Occipital lobe (tissue), 3 donors: ENCODE measurements at places on chromosomes 2 and 18.

DNA sequence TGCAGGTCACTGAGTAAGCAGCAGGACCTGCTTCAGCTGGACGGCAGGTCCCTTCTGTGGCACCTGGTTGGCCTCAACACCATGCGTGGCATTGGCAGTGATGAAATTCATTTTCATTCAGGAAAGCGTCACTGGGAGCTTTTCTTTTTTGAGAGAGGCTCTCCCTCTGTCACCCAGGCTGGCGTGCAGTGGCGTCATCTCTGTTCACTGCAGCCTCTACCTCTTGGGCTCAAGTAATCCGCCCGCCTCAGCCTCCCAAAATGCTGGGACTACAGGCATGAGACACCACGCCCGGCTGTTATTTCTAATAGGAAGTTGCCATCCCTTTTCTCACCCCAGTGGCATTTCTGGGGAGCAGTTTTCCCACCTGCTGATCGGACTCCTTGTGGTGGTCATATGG is 39.3 kb downstream of the NCK2 start:
- DNase-seq = no peak

- DNase-seq = no peak
Observed at GRCh38 chr2:52879561-52879960, 888.0 kb upstream of the CHAC2 start.

- no peak for DNase-seq
Observed at GRCh38 chr18:56119681-56120080, 518.7 kb downstream of the TXNL1 start.

DNA sequence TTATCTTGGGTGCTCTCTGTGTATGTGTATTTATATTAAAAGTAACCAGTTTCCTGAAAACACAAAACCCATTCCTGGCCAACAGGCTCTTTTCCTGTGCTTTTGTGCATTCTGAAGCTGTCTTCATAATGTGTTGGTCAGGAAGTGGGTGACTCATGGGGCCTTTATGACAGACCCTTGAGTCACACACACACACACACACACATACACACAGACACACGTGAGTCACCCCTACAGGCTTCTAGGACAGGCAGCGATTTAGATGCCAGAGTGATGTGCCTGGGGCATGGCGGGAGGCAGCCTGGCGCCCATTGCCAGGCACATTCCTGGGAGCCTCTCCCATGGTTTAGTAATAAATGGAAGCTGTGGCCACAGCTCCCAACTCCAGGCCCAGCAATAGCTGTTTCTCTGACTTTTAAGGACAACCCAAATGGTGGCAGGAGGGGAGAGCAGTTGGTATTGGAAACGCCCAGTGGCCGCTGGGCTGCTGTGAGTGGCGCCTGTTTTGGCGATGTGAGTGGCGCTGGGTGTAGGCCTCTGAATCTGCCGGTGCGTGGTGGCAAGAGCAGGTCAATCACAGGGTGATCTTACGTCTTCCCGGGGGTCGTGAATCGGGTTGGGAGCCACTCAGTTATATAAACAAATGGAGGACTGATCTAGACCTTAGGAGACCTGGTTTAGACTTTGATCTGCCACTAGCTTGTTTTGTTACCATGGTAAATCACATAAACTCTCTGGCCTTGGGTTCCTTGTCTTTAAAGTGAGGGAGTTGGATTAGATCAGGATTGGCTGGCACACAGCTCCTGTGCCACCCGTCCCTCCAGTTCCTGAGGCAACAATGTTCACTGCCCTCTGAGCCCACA is 150.7 kb upstream of the DLX2 start:
- no peak for DNase-seq

DNA sequence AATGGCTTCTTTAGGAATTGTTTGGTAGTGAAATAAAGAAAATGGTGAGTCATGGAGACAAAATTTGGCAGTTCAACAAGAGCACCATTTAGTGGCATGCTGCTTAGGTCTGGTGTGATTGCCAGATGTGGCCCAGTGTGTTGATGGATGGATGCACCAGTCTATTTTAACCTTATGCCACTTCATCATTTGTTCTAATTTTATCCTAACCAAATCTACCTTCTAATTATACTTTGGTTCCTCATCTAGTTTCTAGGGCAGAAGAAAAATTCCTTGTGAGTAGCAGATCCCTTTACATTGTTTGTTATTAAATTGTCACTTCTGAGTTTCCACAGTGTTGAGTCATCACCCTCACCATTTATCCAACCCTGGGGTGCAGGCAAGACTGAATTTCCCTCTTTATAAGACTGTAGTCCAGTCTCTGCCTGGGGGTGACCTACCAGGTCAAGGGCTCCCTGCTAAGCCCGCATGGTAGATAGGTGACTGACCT is 32.5 kb downstream of the NABP1 start:
- DNase-seq = no peak

DNA sequence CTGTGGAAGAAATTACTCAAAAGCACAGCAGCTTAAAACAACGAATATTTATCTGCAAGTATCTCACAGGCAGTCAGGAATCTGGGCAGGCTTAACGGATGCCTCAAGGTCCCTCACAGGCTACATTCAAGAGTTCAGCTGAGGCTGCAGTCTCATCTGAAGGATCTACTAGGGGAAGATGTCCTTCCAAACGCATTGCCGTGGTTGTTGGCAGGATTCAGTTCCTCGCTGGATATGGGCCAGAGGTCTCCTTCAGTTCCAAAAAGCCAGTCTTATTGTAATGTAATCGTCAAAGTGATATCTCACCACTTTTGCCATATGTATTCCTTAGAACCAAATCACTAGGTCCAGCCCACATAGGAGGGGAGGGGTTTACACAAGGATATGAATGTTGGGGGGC is 98.2 kb upstream of the EPAS1 start:
- DNase-seq = no peak

GRCh38 chr2:226247289-226248275 is 552.0 kb downstream of the IRS1 start:
- no peak for DNase-seq

GRCh38 chr2:23533338-23533695 is 148.3 kb downstream of the KLHL29 start:
- DNase-seq = no peak

DNA sequence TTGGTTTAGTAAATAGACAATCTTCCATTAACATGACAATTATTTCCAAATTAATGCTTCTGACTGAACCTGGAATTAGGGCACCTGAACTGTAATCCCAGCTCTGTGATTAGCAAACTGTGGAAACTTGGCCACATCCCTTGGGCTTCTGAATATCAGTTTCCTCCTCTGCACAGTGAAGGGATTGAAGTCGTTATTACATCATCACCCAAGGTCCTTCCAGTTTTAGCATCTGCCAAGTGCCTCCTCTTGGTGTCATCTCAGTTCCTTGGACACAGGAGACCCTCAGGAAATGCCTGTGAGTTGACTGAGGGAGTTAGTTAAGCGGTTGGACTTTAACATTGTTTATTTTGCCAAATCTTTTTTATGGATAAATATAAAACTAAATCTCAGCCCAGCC is 64.8 kb downstream of the MOGAT1 start:
- DNase-seq = no peak

GRCh38 chr2:222972420-222972819 is 79.6 kb upstream of the KCNE4 start:
- DNase-seq = no peak

DNA sequence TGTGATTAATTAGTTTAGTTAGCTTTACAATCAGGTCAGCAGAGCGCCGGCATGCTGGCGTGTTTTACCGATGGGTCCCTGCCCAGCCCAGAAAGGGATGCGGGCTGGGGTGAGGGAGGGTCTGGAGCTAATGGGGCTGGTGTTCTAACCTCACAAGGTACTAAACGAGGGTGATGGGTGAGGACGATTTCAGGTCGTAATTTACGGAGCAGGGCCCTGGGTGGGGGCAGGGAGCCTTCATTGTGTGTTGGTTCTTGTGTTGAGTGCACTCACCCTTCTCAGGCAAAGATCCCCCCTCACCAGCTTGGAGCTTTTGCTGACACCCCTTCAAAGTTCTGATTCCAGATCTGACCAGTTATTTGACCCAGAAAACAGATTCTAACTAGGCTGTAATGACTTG is 39.5 kb downstream of the PTGR3 start:
- DNase-seq = no peak

DNA sequence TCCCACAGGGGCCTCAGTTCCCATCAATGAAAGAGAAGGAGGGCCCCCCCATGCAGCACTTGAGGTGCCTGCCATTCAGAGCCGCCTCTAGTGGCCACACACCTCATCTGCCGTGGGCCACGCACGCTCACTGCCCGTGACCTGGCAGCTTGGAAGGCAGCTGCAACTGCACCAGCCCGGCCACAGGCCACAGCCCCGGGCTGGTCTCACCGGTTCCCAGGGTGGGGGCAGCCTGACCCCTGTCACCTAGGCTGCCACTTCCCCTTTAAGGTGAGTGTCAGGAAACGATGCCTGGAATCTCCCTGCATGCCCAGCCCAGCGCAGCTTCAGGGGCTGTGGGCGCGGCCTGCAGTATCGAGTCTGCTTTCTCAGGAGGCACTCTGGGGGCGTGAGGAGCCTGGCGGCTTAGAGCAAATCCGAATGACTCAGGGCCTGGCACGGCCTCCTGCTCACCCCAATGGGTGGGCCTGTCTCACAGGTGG is 2.6 kb downstream of the MAB21L4 start:
- DNase-seq = no peak

DNA sequence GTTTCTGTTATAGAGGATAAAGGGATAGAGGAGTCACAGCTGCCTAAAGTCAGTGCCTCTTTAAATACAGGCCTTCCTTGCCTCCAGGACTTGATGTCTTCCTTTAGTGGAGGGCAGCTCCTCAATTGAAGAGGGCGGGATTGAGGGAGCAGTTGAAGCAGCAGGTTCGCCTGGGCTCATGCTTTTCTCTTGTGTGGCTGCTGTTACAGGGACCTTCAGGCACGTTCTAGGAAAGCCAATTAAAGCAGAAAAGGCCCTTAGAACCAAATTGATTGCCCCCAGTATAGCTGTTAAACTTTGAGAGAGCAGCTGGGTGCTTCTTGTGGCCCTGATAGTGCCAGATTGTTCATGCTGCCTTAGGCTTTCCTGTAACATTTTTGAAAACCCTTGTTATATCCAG is 42.0 kb upstream of the LTBP1 start:
- no peak for DNase-seq

DNA sequence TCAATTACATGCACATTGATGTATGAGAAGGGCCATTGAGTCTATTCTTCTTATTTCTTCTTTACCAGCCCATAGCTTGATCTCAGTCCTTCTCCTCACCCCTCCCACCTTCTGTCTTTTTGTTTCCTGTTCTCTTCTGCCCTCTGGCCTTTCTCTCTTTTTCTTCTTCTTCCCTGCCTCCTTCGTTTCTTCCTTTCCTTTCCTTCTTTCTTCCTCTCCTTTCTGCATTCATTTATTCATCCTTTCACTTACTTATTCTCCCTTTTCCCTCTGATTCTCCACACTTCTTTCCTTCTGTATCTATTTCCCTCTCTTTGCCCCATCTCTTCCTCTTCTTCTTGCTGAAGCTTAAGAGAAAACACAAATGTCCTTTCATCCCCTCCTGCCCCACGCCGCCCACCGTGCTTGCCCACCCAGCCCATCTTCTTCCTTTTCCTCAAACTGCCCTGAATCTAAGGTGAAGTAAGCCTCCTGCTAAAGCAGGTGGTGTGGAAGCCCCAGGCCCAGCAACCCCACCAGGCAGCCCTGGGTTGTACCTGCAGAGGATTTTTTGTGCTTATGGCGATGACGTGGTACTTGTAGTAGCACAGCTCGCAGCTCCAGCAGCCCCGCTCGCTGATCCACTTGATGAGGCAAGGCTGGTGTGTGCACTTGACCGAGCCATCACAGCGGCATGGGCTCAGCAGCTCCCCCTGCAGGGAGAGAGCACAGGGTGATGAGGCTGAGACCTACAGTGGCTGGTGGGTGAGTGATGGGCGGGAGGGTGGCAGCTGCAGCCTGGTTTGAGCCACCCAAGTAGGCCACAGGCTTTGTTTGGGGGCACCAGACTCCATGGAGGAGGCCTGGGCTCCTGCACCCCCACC is 89.0 kb downstream of the MARCHF4 start:
- no peak for DNase-seq

- no peak for DNase-seq
Observed at GRCh38 chr2:101759162-101759561, 61.7 kb downstream of the MAP4K4 start.

DNA sequence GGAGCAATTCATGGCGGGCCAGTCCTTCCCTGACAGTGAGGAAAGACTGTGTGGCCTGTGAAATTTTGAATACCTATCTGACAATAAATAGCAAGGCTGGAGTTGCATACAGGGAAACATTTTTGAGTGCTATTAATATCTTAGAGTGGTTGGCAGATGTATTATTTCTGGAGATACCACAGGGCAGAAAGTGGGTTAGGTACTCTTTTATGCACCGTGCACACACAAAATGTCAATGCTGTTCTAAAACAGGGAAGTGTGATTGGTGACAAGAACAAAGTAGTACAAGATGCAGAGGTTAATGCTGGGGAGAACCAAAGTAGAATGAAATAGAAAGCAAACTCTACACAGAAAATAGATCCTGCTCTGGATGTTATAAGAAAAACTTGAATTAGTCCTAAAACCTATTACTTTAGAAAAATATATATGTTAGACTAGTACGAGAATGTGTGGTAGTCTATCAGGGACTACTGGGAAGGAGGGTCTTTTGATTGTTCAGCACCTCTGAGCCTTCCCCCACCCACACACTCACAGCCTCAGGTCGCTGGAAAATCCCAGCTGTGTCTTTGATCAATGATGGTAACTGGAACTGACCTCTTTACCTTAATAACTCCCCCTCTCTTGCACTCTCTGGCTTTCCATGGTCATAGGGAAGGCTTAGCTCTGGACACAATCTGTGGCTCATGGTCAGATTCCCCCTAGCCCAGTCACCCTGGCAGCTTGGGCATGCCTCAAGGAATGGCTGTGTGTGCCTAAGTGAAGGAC is 58.2 kb downstream of the SERPINB8 start:
- no peak for DNase-seq

- DNase-seq = no peak
Observed at GRCh38 chr2:203619267-203619878, 84.3 kb upstream of the RAPH1 start.

GRCh38 chr18:79914614-79915160 is 36.8 kb downstream of the SLC66A2 start:
- no peak for DNase-seq

DNA sequence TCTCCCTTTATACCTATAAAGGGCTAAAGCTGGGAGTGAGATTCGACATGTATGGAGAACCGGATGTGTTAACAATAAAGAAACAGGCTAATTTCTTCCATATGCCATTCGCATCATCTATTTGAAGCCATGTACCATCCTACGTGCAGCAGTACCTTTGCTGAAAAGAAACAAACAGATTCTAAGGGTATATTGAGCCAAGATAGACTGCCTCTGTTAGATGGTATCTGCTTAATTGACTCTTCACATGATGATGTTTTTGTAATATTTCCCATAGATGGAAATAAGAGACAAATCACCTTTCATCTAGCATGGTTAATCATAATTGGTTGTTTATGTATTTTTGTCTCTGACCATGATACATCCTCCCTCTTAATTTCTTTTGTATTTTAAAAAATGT is 32.1 kb upstream of the PAX3 start:
- DNase-seq = no peak

- no peak for DNase-seq
Observed at GRCh38 chr2:146123256-146123655, 1603.3 kb upstream of the ZEB2 start.

DNA sequence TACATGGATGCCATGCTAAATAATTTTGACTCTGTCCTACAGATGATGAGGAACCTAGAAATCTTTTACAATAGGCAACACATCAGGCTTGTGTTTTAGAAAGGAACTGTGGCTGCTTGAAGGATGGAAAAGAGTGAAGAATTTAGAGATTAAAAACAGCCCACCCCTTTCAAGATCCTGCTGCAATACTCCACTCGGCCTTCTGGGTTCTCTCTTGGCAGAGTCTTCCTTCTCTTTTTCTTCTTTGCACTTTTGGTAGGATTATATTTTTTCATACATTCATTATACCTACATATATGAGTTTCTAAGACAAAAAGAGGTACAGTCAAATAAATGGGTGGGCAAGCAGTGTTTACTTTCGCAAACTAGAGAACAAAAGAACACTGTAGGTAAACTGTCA is 474.3 kb downstream of the ERBB4 start:
- no peak for DNase-seq
